NCI-H2171 treated with DMSO at 0.1 percent for 48 hours (cell line): ENCODE measurements at places on chromosomes 16 and 17.

- no peak for DNase-seq
These were observed 7.4 kb upstream of the HDAC5 start for GRCh38 chr17:44130693-44131349.

- no peak for DNase-seq
These were observed 49.8 kb downstream of the IRX3 start for GRCh38 chr16:54236773-54237172.

- DNase-seq: peak; percentile 72
These were observed 28.2 kb downstream of the BCO1 start for GRCh38 chr16:81266680-81267095.

DNA sequence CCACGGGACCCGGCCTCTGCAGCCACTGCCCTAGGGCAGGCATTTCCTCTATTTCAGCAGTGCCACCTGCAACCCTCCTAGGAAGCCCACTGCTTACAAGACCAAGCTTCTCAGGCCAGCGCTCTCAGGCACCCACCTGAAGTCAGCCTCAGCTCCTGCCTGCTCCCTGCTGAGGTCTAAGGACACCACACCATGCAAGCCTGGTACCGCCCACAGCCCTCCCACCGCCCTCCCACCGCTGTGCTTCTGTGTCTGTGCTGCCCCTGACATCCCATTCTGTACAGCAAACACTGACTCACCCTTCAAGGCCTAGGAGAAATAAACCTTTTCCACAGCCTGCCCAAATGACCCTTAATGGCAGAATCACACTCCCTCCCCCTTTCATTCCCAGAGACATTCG, 6.3 kb downstream of the CLUH start:
- DNase-seq: no peak

DNA sequence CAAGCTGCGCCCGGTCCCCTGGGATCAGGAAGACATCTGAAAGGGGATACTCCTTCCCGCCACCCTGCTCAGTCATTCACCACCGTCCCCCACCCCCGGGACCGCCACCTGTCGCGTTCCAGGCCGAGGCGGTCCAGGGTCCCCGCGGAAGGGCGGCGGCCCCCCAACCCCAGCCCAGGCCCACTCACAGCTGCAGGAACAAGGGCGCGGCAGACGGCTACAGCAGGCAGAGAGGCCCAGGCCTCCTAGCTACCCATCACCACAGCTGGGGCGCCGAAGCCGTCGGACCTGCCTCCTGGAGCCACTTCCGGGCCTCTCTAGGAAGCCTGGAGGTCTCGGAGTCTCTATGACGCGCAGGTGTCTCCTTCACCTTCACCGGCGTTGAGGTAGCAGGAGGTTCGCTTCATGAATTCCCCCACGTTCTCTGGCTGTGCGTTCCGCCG, at the start of gene SDR42E1:
TSS of gene SDR42E1 (minus strand) at position 272 of the 443 bp plus-strand sequence. CDS start 10,612 bp downstream, outside the sequence.
- DNase-seq: peak; percentile 93

- peak; percentile 42 for DNase-seq
These were observed 20.6 kb downstream of the TPPP3 start for GRCh38 chr16:67372664-67373063.

- DNase-seq: no peak
These were observed 53.7 kb downstream of the NFAT5 start for GRCh38 chr16:69619514-69619913.

GRCh38 chr17:51391982-51392654, 131.8 kb downstream of the UTP18 start:
- DNase-seq: no peak

DNA sequence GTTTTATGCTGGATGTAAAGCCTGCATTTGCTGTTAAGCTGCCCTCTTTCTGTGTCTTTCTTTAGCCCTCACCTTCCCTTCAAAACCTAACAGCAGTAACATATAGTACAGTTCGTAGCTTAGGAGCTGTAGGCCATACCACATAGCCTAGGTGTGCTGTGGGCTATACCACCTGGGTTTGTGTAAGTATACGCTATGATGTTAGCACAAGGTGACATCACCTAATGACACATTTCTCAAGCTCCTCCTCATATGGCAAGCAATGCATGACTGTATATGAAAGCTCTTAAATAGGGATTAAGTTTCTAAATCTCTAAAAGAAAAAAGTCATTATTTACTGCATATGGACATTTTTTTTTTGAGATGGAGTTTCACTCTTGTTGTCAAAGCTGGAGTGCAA, 57.8 kb upstream of the TMEM97 start:
- no peak for DNase-seq

- DNase-seq: no peak
These were observed 7.5 kb downstream of the STX1B start for GRCh38 chr16:31002862-31003341.

DNA sequence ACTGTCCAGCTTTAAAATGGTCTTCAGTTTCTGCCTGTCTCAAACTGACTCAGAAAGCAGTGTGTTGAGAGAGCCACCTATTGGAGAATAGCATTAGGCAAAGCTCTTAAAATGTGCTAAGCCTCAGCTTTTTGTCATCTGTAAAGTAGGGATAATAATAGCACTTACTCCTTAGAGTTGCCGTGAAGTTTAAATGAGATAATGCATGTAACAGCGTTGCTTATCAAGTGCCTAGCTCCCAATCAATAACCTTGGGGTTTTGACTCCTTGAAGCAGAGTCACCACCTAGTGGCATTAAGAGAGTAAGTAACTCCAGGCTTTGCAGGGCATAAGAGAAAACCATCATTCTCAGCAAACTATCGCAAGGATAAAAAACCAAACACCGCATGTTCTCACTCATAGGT, 163.3 kb downstream of the HS3ST2 start:
- peak; percentile 14 for DNase-seq

GRCh38 chr16:67858500-67858899, 11.0 kb upstream of the CENPT start:
- DNase-seq: no peak

- DNase-seq: no peak
These were observed 195.5 kb downstream of the COPRS start for GRCh38 chr17:31663576-31663975.

- no peak for DNase-seq
These were observed 6.7 kb downstream of the CLUH start for GRCh38 chr17:2704890-2705248.

GRCh38 chr16:85179344-85180046, 67.2 kb upstream of the CIBAR2 start:
- DNase-seq: no peak

GRCh38 chr17:32673964-32674363, 187.2 kb downstream of the CDK5R1 start:
- DNase-seq: no peak

- DNase-seq: no peak
These were observed 37.1 kb downstream of the AMFR start for GRCh38 chr16:56388209-56388608.

DNA sequence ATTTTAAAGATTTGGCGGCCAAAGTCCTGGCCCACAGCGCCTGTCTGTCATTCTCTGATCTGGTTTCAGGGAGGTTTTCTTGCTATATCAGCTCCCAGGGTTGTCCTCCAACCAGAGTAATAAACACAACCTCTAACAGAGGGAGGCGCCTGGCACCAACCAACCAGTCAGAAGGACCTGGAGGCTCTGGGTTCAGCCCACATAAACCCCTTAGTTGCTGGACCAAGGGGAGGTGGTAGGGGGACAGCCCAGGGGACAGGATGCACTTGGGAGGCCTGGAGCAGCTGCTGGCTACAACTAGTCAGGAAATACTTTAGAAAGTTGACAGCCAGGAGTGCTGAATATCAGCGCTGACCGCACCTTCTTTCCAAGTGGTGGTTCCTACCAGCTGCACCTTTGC, 41.7 kb upstream of the CDRT4 start:
- no peak for DNase-seq

GRCh38 chr16:56102183-56102686, 89.1 kb upstream of the GNAO1 start:
- DNase-seq: peak; percentile 99

- DNase-seq: no peak
These were observed 93.6 kb upstream of the CNTNAP4 start for GRCh38 chr16:76183647-76184046.

- peak; percentile 46 for DNase-seq
These were observed 3.7 kb downstream of the HPR start for GRCh38 chr16:72066747-72067146.

DNA sequence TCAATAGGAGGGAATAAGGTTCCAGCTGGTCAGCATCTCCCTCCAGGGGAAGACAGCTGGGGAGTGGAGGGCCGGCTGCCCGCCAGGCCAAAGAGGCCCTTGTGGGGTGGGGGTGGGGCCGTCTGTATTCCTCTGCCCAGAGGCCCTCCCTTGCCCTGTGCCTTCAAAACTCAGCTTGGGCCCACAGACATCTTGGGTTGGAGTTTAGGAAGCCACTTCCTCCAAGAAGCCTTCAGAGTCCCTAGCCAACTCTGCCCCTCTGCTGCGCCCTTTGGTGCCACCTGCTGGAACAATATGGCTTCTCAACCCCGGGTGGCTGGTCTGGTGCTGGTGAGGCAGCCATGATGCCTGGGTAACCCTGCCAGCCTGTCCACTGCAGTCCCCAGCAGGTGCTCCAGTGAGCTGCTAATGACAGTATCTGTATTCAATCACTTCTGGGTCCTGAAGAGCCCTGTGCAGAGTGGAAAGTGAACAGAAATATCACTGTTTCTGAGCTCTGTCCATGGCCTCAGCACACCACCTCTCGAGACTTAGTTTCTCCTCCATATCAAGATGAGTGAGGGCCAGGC, 16.7 kb downstream of the HSD11B2 start:
- DNase-seq: peak; percentile 19

- peak; percentile 74 for DNase-seq
These were observed at the start of gene RPRML for GRCh38 chr17:46979147-46979863. Gene RPRML (minus strand): TSS chr17:46979253. CDS start chr17:46979007, 246 bp downstream.

GRCh38 chr17:12485361-12485906, 180.3 kb upstream of the MYOCD start:
- DNase-seq: no peak

- DNase-seq: peak; percentile 62
These were observed 26.2 kb downstream of the ANKRD40 start for GRCh38 chr17:50681263-50682200.

DNA sequence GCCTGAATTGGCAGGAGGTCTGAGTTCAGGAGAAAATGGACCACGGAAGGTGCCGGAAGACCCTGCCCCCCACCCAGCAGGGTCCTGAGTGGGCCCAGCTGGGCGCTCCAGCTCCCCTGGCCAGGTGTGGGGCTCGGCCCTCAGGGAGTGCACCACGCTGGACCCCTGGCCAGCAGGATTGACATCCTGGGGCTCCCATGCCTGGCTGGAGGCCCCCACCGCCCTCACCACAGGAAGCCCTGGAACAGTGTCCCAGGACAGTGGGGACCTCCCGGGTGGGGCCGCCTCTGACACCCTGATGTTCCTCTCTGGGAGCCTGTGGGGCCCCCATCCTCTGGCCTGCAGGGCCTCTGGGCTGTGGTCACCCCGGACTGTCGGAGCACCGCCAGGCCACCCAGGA, 28.1 kb upstream of the CACNA1H start:
- DNase-seq: no peak

GRCh38 chr16:58096249-58096648, 32.9 kb downstream of the CFAP20 start:
- DNase-seq: no peak

DNA sequence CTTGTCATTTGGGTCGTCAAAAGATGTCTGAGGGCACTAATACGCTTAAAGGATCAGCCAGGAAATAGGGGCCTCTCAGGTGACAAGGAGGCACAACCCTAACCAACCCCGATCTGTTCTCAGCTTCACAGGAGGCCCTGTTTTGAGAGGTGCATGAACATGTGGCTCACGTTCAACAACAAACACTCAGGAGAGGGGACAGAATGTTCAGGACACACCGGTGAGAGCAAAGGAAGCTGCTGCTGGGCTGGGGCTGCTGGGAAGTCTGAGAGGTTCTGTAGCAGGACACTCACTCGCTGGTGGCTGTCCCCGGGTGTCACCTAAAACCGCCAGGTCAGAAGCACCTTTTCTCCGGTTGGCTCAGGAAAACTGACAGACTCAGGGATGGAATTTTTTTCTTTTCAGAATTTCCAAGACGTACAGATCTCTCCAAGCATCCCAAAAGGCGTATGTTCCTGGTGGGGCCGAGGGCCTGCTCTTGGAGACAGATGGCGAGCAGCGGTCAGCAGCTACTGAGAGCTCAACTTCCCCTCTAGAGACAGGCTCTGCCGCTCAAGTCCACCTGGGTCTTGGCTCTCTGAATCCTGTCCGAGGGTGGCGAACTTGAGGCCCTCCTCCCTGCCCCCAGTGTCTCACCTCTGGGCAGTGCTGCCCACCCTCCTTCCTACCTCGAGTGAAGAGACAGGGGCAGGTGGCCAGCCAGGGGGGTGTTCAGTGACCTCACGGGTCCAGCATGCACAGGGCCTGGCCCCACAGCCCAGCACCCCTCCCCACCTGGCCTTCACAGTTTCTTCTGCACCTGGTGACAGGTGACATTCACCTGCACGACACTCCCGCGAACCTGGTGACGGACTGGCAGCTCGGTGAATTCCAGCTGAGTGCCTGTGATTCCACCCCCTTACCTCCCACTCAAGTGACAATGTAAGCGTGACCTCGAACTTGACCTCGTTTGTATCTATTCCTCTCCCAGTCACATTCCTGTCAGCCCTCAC, 22.9 kb downstream of the CLUH start:
- peak; percentile 73 for DNase-seq

GRCh38 chr17:3972281-3972731, 8.1 kb upstream of the ATP2A3 start:
- no peak for DNase-seq

- DNase-seq: no peak
These were observed 3.7 kb downstream of the HAPSTR1 start for GRCh38 chr16:9095171-9095570.

- no peak for DNase-seq
These were observed 338.3 kb downstream of the CA10 start for GRCh38 chr17:51820252-51820651.

GRCh38 chr16:49709057-49709456, 146.9 kb downstream of the ZNF423 start:
- no peak for DNase-seq

GRCh38 chr16:4214215-4214621, 27.7 kb downstream of the SRL start:
- no peak for DNase-seq

DNA sequence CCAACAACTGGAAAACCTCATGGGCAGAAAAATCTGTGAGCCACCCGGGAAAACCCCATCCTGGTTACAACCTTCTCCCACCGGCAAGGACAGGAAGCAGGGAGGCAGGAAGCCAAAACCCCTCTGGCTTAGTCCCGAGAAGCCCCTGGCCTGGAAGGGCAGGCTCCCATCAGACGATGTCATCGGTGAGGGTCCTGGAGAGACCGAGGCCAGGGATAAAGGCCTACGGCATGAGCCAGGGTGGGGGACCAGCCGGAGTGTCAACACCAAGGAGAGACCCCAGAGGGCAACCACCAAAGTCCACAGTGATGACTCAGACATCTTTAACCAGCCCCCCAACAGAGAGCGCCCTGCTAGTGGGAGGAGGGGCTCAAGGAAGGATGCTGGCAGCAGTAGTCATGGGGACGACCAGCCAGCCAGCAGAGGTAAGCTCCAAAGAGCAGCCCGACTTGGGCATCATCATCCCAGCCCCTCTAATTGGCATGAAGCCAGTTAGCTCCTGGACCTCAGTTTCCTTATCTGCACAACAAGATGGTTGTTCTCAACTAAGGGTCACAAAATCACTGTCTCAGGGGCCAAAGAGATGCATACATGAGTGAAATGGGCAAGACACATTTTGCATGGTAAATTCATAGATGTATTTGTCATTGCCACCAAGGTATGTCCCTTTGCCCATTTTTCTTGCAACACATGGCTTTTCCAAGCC, 190.7 kb downstream of the KATNIP start:
- DNase-seq: no peak
